Stimulated activated CD4-positive, alpha-beta T cell treated with anti-CD3 and anti-CD28 coated beads, Interleukin-12 subunit alpha, Interleukin-12 subunit beta, amount 100 ng/mL, for 4 hours (primary cell): ENCODE measurements at places on chromosomes 11 and 22.

- no peak for DNase-seq
These were observed 10.1 kb downstream of the COA4 start for GRCh38 chr11:73866586-73866996.

- DNase-seq: no peak
These were observed at the start of gene APOBEC3A for GRCh38 chr22:38957046-38957770. Gene APOBEC3A, plus strand, starts transcription at chr22:38957609. Its CDS starts 83 bp downstream, at chr22:38957692.

- no peak for DNase-seq
These were observed 226.6 kb upstream of the TENM4 start for GRCh38 chr11:79667380-79667779.

DNA sequence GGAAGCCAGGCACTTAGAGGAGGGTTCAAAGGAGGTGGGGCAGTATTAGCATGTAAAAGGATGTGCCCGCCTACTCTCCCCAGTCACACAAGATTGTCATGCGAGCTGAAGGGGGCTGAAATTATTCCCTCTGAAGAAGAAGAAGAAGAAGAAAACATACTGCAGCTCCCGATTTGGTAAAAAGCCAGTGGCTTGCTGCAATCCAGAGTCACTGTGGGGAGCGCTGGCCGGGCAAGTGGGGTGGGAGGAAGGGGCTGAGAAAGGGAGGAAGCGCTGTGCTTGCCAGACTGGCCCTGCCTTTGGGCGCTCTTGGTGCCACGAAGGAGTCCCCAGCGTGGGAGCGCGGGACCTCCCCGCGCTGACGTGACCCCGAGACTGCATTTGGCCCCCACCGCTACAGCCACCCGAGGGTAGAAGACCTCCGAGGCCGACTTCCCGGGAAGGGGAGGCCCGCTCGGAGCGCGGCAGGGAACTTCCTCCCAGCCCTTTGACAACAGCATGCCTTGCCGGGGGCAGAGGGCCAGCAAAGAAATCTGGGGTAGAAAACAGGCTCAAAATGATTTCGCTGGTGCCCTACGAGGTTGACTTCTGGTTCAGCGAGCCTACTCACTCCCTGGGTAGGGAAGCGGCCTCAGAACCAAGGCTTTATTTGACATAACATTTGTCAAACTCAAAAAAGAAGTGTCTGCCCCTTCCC, 906.3 kb downstream of the DLG2 start:
- DNase-seq: no peak

GRCh38 chr22:38862375-38863329, 9.4 kb downstream of the CBX6 start:
- DNase-seq: no peak

DNA sequence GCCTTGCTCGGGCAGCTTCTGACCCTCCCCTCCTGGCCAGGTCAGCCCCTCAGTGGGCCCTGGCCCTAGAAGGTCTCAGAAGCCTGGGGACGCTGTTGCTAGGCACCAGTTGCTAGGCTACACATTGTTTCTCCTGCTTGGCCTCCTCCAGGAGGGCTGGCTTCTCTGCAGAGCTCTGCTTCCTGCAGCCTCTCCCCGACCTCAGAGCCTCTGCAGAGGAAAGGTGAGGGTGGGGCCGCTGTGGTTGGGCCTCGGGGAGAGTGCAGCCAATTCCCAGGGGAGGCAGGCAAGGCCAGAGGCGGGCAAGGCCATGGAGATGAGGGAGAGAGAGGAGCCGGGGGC, 27.6 kb upstream of the LRRC10B start:
- no peak for DNase-seq

- DNase-seq: no peak
These were observed 3.8 kb upstream of the OR5A2 start for GRCh38 chr11:59429924-59430516.

- DNase-seq: no peak
These were observed 868 bp downstream of the TEF start for GRCh38 chr22:41382610-41383009.

- DNase-seq: no peak
These were observed 32.2 kb downstream of the MMP20 start for GRCh38 chr11:102592634-102593581.

- DNase-seq: peak; percentile 45
These were observed 3.7 kb upstream of the POLD4 start for GRCh38 chr11:67356864-67357561.

DNA sequence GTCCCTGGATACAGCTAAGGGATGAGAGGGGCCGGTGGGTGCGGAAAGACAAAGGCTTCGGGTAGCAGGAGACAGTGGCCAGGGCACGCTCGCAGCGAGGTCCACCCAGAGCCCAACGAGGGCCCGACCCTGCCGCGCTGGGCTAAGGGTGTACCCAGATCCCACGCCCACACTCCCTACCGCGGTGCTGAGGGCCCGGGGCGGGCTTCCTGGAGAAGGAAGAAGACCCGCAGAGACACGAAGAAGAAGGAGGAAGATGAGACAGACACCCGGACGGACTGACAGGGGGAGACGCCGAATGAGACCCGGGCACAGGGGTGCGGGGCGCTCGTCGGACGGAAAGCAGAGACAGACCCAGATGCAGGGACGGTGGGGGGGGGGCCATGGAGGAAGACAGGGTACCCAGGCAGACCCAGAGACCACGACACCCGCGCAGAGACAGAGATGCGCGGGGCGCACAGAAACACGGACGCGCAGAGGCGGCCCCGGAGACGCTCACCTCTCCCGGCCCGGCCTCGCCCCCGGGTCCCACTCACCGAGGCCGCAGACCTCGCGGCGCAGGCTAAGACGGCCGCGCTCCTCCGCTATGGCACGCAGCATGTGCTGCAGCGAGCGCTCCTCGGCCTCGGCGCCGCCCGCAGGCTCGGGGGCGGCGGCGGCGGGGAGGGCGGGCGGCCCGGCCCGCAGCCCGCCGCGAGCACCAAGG, 437 bp downstream of the KIAA0930 start:
- peak; percentile 25 for DNase-seq

GRCh38 chr22:17077255-17077654, 7.5 kb upstream of the IL17RA start:
- DNase-seq: no peak

- DNase-seq: no peak
These were observed 15.8 kb downstream of the OR8D1 start for GRCh38 chr11:124297921-124298320.

DNA sequence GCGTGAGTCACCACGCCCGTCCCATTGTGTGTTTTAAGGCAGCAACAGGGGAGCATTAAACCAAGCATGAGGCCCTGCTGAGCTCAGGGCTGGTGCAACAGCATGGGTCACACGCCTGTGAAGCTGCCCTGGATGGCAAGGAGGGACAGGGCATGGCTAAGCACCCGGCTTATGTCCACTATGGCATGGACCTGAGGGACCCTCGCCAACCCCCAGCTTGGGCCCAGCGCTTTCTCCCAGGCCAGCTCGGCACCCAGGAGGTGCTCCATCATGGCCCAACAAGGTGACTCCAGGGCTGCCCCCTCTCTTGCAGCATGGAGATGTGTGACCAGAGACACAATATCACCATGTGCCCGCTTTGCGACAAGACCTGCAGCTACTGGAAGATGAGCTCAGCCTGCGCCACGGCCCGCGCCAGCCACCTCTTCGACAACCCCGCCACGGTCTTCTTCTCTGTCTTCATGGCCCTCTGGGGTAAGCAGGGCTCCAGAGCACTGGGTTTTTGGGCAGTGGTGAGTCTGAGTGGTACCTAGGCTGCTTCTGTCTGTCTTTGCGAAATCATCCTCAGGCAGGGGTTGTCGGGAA, 53.6 kb downstream of the ANO1 start:
- DNase-seq: no peak

DNA sequence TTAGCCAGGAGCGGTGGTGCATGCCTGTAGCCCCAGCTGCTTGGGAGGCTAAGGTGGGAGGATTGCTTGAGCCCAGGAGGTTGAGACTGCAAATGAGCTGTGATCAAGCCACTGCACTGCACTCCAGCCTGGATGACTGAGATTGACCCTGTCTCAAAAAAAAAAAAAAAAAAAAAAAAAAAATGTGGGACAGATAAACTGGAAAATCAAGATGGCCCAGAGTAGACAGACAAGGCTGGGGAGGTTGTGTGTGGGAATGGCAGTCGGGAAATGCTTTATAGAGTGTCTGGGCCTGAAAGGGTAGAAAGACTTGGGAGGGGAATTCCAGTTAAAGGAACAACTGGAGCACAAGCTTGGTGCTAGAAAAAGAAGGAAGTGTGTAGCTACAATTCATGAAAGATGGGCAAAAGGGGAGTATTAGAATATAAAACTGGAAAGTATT, 18.2 kb upstream of the WDR74 start:
- DNase-seq: no peak

GRCh38 chr11:76124905-76125770, 81.2 kb downstream of the WNT11 start:
- DNase-seq: no peak

GRCh38 chr11:57461841-57462489, 1.6 kb downstream of the RTN4RL2 start:
- no peak for DNase-seq
